ENCODE measurements at places on chromosomes 4 and X. TPM values are rescaled to one million over a fixed set of nuclear protein-coding genes. Genes with fewer than 3 reads are reported as not detected.

DCX gene
- total RNA-seq = 0.33 TPM

PLRG1 gene
- 38.1 TPM for total RNA-seq

CRMP1 gene
- 1.3 TPM for total RNA-seq

DNA sequence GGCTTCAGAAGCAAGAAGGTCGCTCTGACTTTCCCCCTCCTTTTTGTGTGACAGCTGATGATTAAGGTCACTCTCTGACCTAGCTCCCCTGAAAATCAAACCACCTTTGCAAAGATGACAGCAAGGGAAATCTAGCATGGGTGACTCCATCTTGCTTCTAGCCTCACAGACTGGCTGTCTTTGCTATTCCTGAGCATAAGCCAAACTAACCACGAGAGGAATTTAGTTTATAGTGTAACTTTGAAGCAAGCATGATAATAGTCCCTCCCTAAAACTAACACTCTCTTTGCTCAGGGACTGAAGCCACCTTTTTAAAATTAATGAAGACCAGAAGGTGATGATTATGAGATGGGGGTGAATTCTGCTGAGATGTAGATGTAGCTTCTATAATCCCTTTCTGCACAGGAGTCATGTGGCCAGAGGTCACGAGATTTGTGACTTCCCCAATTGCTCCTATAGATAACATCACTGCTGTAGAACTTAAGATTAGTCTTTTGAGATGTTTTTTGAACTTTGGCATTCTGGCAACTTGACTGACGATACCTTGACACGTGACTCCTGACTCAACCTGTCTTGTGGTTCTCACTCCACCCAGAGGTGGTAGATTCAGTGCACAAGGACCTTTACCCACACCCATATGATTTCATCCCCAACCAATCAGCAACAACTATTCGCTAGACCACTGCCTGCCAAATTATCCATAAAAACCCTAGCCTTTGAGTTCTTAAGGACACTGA lies 14.9 kb upstream of the PDE5A start:
- no peak overlapping the region for H3K27ac ChIP-seq
- no peak overlapping the region for H3K4me3 ChIP-seq
- DNase-seq = no peak

DNA sequence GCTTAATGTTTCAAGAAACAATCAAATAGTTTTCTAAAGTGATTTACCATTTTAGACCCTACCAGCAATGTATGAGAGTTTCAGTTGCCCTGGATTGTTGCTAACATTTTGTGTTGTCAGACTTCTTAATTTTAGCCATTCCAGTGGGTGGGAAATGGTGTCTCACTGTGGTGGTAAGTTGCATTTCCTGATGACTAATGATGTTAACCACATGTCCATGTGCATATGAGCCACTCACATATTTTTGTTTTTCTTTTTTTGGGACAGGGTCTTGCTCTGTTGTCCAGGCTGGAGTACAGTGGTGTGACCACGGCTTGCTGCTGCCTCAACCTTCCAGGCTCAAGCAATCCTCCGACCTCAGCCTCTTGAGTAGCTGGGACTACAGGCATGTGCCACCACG lies 48.3 kb downstream of the MED28 start:
- no peaks in the 10 kb centered on the region for H3K4me1 ChIP-seq
- DNase-seq = no peak
- no peaks in the 10 kb centered on the region for H3K36me3 ChIP-seq
- H3K4me3 ChIP-seq = no peak overlapping the region
- H3K27me3 ChIP-seq = no peaks in the 10 kb centered on the region
- H3K27ac ChIP-seq = no peak overlapping the region

- no peaks in the 10 kb centered on the region for H3K4me1 ChIP-seq
- no peaks in the 10 kb centered on the region for H3K27me3 ChIP-seq
- DNase-seq = no peak
- H3K27ac ChIP-seq = no peak overlapping the region
- H3K36me3 ChIP-seq = no peaks in the 10 kb centered on the region
- no peak overlapping the region for H3K4me3 ChIP-seq
Observed at GRCh38 chr4:168151327-168151726, 59.0 kb downstream of the ANXA10 start.

GRCh38 chr4:117588771-117589170 lies 445.5 kb upstream of the NDST3 start:
- H3K27ac ChIP-seq = no peak overlapping the region
- H3K36me3 ChIP-seq = no peaks in the 10 kb centered on the region
- H3K27me3 ChIP-seq = no peaks in the 10 kb centered on the region
- DNase-seq = no peak

DNA sequence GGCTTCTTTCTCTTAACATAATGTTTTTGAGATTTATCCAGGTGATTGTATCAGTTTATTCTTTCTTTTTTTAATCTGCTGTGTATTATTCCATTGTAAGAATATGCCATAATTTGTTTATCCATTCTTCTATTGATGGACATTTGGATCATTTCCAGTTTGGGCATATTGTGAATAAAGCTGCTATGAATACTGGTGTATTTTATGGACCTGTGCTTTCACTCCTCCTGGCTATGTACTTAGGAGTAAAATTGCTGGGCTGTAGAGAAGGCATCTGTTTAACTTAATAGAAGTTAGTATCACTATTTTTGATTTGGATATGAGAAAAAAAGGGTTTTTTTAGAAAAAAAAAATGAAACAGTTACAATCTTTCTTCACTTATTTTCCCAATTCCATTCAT lies 50.0 kb upstream of the FAM9C start:
- H3K27me3 ChIP-seq = no peaks in the 10 kb centered on the region
- DNase-seq = no peak
- no peaks in the 10 kb centered on the region for H3K4me1 ChIP-seq
- H3K36me3 ChIP-seq = no peaks in the 10 kb centered on the region
- no peak overlapping the region for H3K27ac ChIP-seq

All from breast epithelium (tissue), 4 donors.